ENCODE measurements at places on chromosomes 1 and 21.

DNA sequence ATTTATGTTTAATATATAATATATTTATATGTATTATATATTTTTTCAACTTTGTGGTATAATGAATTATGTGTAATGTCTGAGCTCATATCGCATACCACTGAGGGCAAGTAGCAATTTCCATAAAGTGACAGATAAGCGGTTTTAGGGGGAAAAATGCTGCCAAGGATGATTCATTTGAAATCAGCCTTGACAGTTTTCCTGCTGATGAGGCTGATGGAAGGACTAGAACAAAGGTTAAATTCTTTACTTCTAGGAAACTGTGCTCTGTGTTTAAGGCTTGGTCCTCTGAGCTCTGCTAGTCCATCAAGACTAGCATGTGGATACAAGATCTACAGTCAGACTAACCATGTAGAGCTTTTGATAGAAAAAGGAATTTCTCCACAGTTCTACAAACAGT lies 19.3 kb upstream of the DDAH1 start:
- DNase-seq = no peak

GRCh38 chr1:172764378-172764777 lies 105.5 kb downstream of the FASLG start:
- no peak for DNase-seq

DNA sequence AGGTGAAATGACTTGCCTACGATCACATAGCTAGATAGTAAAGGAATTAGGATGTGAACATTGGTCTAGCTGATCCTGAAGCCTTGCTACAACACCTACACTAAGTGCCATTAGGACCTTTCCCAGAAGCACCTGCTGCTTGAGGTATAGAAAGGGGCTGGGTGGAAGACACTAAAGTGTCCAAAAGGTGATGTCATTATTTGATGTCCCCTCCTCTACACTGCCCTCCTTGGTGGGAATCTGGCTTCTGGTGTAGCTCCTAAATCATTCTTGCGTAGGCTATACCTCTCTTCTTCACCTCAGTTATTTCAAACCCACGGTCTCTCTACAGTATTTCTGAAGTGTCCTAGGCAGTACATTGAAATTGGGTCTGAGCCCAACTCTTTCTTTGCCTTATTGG lies 132.5 kb upstream of the FGGY start:
- no peak for DNase-seq

- no peak for DNase-seq
These were observed 37.7 kb downstream of the SH3GLB1 start for GRCh38 chr1:86741947-86742572.

- no peak for DNase-seq
These were observed 39.9 kb downstream of the KCNC4 start for GRCh38 chr1:110250008-110250407.

GRCh38 chr1:227733309-227733705 lies 1.8 kb downstream of the JMJD4 start:
- DNase-seq = no peak

DNA sequence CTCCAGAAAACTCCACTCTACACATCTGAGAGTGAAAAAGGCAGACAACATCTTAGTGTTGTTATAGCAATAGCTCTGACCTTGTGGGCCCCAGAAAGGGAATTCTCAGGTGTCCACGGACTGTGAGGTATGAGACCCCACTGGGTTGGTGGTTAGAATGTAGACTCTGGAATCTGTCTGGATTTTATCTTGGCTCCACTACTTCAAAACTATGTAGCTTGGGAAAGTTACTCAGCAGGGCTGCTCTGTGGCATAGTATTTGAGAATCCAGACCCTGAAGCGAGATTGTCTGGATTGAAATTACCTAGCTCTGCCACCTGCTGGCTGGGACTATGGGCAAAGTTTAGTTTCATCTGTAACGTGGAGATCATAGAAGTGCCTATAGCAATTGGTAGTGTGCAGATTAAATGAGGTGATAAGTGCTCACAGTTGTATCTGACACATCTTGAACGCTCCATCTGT lies 25.8 kb downstream of the PRDM2 start:
- DNase-seq = no peak

DNA sequence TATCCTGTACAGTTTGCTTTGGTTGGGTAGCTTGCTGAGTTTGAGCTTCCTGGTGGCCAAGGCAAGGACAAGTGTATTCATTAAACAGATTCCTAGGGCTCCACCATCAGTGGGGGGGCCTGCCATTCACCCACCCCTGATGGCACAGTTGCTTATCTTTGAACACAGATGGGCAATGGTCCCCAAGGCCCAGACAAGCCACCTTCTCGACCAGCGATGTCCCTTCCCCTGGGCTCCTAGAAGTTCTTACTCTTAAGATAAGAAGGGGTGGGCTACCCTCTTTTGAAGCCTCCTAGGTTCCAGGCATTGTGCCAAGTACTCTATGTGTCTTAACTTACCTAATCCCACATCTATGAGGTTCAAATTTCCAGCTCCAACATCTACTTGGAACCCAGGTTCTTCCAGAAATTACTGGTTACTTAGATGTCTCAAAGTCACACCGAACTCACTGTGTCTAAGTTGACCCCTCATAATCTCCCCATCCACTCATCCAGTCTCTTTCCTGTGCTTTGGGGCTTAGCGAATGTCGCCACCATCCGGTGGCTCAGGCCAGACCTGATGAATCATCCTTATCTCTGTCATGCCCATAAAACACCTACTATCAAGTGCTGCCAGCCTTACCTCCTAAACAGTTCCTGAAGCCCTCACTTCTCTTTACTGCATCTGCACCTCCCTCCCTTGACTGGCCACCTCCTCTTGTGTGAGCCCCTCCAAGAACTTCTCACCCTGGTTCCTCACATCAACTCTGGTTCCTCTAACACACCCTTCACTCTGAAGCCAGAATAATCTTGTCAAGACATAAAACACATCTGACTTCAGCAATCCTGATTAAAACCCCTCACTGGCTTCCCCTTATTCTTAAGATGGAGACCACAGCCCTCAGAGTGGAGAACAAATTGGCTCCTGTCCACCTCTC lies 50.1 kb downstream of the KLHDC7A start:
- DNase-seq = no peak
